ENCODE measurements at places on chromosomes 2 and 18.

DNA sequence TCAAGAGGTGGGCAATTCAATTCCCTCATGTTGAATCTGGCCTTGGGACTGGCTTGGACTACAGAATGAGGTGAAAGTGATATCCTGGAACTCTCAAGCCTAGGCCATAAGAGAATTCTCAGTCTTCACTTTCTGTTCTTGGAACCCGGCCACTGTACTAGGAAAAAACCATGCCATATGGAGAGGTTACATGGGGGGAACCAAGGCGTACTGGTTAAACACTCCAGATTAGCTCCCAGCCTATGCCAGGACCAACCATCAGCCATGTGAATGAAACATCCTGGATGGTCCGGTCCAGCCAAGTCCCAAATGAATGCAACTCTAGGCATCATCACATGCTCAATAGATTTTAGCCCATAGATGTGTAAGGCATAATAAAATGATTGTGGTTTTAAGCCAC lies 56.4 kb downstream of the ZNF385B start:
- DNase-seq = no peak

DNA sequence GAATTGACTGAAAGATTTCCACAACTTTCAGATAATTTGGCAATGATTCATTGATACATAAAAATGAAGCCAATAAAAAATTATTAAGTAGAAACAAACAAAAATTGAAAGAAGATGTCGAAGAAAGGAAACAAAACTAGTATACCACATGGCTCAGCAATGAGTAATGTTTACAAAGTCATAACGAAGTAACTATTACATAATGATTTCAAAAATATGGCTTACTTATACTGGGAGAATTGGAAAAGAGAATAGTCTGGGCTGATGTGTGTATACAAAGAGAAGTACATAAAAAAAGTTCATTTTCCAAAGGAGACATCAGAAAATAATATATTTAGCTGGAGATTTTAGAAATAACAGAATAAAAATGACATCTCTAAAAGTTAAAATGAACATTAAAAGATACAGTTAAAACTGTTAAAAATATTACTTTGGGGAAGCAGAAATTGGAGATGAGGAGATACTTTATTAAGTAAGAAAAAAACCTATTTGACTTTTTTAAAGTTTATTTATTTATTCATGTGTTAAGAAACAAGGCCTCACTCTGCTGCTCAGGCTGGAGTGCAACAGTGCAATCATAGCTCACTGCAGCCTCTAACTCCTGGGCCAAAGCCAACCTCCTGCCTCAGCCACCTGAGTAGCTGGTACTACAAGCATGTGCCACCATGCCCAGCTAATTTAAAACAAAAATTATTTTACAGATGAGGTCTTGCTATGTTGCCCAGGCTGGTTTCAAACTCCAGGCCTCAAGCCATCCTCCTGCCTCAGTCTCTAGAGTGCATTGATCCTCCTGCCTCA lies 409.7 kb upstream of the PIK3C3 start:
- DNase-seq = no peak

DNA sequence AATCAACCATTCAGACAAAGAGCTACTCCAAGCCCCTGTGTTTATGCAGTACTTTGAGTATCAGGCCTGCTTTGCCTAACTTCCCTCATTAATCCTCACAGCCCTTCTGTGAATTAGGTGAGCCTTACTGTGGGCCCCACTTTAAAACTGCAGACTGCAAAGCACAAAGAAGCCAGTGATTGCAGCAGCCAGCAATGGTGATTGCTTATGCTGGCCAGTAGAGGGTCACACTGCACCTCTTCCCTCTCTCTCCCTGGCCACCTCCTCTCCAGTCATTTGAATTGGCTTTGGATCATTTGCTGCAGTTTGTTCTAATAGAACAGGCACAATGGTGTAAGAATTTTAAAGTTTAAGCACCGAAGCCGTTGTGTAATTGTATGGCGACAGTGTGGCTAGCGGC lies 229.9 kb downstream of the AGPS start:
- no peak for DNase-seq

- DNase-seq = no peak
These were observed 91.4 kb downstream of the ACSL3 start for GRCh38 chr2:222952204-222952603.

DNA sequence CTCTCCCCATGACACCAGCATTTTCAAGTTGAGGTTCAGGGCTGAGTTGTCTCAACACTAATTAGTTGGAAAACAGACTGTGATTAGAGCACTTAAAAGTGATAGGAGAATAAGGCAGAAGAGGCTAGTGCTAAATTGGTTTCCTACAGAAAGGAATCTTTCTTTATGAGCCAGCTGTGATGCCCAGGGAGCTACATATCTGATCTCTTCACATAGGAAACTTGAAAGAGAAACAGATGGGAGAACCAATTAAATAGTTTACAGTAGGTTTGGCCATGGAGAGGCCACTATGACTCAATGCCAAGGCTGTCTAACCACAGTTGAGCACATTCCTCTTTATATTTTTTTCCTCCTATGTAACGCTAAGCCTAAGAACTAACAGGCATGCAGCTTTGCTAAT lies 418.3 kb upstream of the CYRIA start:
- no peak for DNase-seq

DNA sequence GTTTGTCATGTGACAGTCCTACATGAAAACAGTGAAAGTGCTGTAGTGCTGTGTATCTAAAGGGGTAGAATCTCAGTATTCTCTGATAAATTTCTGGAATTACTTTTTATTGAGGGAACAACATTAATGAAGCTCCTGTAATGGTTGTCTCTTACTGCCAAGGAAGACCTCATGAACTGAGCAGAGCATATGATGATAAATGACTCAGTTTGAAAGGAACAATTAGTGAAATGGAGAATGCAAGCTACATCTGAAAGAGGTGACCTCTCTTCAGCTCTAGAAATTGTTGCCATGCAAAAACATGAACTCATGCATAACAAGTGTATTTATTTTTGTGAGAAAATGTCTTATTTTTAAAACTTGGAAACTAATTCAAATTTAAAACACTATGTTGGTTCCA lies 93.6 kb downstream of the SCN9A start:
- no peak for DNase-seq

DNA sequence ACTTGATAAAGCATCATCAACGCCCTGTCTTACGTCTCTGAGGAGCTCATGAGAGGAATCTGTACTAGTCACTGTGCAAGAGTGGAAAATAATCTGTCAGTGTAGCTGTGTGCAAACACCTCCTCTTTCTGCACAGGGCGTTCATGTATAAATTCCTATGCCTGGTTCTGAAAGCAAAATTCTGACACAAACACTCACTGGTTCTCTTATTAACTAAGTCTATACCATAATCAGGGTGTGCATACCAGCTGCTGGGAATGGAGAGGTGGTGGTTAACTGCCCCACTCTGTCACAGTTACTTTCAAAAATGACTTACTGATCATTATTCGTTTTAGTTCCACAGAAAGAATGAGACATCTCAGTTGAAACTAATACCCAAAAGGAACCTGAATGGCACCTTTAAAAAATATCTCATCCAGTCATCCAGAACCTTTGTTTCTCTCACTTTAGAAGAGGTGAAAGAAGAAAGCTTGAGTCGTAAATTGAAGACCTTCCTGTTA lies 35.7 kb downstream of the STK39 start:
- peak; percentile 68 for DNase-seq

GRCh38 chr2:23530206-23530908 lies 145.4 kb downstream of the KLHL29 start:
- DNase-seq = no peak

DNA sequence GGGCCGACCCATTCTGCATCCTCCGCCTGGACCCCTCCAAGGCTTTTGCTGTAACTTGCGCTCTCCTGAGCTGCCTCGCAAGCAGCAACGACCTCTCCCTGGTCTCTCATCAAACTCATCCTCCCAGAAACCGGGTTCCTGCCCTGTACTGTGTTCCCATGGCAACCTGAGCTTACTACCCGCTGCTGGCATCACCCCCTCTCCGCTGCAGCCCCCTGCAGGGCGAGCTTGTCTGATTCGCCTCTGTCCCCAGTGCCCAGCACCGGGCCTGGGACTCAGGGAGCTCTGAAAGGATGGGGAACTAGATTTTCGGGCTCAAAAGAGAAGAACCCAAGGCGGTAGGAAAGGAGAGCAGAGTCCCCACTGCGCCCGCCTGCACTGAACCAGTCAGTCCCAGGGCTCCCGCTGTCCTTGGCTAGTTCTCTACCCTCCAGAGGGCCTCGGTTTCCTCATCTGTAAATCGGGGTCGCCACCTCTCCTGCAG lies 463 bp downstream of the HS1BP3 start:
- DNase-seq = peak; percentile 44

- no peak for DNase-seq
These were observed 1113.1 kb upstream of the NRXN1 start for GRCh38 chr2:52145005-52145404.

DNA sequence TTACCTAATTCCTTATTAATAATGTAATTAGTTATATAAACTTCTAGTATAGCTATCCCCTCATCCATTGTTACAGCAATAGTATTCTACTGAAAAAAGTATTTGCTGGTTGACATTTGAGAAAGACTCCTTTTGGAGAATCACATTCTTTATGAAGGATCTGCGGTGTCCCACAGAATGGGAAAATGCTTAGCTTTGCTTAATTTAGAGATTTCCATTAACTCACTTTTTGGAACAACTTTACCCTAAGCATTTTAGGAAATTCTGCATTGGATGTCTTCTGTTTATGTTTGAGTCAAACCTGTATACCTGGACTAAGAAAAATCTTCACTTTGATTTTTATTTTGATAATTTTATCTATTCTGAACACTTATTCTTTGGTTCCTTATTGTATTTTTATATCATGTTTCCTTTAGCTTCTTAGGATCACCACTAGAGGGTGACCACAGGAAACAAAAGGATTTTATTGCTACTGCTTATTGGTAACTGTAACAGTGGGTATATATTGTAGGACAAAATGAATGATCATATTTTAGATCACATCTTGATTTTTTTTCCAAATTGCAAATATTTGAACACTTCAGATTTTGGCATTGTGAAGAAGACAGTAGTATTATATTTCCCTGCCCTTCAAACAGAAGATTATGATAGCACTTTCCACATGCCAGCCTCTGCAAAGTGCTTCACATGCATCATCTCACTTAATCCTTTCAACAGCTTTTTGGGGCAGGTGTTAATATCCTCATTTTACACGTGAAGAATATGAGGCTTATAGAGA lies 79.6 kb downstream of the MIB1 start:
- peak; percentile 6 for DNase-seq

DNA sequence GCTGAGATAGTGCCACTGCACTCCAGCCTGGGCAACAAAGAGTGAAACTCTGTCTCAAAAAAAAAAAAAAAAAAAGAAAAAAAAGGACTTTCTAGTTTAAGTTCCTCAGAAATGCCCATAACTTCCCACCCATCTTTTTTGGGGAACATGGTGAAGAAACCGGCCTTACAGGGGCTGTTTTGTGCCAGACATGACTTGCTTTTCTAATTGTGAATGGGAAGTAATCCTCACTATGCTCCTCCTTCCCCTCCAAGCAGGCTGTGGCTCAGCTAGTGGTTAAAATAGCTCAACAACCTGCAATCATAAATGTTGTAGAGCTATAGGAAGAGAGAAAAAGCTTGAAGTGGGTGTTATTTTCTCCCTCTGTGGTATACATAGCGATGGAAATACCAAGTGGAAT lies 34.1 kb upstream of the OLA1 start:
- no peak for DNase-seq

GRCh38 chr18:34676816-34677574 lies 33.1 kb upstream of the DTNA start:
- DNase-seq = no peak

DNA sequence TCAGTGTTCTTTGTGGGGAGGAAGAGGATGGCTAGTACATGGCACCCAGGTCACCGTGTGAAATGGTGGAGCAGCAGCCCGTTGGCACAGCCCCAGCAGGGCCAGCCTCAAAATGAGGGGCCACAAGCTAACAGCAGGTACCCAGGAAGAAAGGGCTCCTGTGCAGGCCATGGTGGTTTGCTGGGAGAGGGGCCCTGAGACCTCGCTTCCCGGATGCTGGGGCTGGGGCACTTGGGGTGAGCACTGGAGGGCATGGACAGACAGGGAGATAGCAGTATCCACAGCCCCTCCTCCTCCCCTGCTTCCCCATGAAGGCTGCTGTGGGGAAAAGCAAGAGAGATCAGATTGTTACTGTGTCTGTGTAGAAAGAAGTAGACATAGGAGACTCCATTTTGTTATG lies 16.2 kb upstream of the TEX44 start:
- no peak for DNase-seq

DNA sequence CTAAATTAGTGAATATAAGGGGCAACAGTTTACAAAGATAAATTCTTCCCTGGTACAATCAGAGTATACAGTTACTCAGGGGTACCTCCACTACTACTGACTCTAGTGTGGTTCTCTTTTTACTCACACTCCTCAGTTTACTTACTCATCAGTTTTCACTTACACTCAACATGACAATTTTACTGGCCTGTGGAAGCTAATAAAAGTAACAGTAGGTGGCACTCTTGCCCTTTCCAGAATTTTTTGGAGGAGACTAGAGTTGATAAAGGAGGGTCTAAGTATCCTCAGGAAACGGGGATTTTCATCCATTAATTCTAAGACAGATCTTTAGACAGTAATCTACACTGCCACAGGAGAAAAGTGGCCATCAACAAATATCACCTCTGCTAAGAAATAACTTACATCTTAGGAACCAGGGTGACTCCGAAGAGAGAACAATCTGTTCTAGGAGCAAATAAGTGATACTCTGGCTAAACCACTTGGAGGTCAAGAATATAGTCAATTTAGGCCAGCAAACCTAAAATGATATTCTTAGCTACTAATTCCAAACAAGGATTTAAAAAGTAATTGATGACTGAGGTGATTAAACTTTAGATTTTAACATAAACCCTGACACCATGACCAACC lies 61.3 kb downstream of the ATL2 start:
- peak; percentile 74 for DNase-seq

- DNase-seq = no peak
These were observed 27.3 kb upstream of the COPS8 start for GRCh38 chr2:237058423-237058822.

- DNase-seq = no peak
These were observed 427.9 kb upstream of the HNRNPA3 start for GRCh38 chr2:176784633-176785200.

DNA sequence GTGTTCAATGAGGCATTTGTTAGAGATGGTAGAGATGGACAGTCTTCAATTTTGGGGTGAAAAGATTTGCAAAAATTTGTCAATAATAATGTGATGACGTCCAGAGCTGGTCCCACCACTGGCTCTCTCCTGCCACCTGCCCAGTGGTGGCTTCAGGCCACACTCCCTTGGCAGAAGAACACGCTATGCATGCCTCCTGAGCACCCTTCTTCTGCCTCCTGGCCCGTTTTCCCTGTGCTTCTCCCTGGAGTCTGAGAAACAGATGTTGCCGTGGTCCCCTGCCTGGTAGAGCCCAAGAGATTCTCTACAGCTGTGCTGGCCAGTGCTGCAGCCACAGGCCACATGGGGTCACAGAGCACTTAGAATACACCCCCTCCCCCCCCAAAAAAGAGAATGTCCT lies 33.6 kb downstream of the INPP5D start:
- no peak for DNase-seq

- no peak for DNase-seq
These were observed 217.8 kb upstream of the ATP5MC3 start for GRCh38 chr2:175399326-175399725.

- DNase-seq = no peak
These were observed 164.1 kb upstream of the CELF4 start for GRCh38 chr18:37729716-37730115.

Measured in activated CD4-positive, alpha-beta T cell treated with anti-CD3 and anti-CD28 coated beads, Interleukin-2, Interleukin-6, amounts not matched to agents 100 ng/mL and 50 ng/mL, durations not matched to agents 16 hours and 8 hours (primary cell).